Activated T-cell treated with anti-CD3 and anti-CD28 coated beads for 24 hours (primary cell): ENCODE measurements at places on chromosomes 16 and 17.
A peak's percentile ranks its signal among the peaks of the same experiment; 100 is the strongest.

DNA sequence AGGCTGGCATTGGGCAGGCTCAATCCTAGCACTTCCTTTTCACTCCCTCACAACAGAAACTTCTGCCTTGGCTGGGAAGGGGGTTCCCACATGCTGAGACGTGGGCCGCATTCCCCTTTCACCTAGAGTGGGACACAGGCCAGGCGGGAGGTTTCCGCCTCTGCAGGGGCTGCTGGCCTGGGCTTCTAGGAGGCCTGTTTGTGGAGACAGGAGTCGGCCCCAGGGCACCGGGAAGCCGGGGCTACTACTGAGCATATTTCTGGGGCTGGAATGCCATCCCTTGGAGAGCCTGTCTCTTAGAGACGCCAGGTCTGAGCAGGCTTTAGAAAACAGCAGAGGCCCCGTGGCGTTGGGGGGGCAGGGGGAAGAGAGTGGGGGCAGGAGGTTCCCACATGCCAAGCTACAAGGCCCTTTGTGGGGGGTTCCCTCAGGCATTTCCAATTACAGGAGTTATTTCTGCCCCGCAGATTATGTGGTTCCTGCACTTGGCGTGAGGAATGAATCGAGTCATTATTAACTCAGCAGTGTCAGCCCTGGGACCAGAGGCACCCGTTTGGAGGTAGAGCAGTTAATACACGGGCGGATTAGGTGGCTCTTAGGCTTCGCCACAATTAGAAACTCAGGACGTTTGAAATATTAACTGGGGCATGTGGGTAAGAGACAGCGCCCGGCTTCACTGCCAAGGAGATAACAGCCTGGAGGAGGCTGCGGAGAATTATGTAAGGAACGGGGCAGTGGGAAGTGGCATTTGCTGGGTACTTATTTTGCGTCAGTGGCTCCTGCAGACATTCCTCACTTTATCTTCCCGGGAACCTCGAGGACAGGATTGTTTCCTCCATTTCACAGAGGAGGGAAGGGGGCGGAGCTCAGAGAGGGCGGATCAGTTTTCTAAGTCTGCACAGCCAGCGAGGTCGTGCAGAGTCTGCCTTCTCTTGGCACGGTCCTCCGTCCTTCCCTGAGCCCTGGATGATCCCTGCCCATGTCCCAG, 162.5 kb downstream of the MAF start:
- no peak for DNase-seq

DNA sequence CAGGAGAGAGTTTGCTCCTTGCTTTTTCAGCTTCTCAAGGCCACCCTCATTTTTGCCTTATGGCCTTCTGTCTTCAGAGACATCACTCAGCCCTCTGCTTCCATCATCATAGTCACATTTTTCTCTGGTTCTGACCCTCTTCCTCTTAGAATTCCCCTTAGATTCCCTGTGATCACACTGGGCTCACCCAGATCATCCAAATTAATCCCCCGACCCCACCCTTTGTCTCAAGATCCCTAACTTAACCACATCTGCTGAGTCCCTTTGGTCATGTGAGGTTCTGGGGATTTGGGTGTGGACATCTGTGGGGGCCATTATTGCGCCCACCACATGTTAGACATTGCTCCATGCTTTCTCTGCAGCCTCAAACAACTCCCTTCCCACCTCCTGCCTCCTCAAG, 323.4 kb downstream of the CPPED1 start:
- no peak for DNase-seq

DNA sequence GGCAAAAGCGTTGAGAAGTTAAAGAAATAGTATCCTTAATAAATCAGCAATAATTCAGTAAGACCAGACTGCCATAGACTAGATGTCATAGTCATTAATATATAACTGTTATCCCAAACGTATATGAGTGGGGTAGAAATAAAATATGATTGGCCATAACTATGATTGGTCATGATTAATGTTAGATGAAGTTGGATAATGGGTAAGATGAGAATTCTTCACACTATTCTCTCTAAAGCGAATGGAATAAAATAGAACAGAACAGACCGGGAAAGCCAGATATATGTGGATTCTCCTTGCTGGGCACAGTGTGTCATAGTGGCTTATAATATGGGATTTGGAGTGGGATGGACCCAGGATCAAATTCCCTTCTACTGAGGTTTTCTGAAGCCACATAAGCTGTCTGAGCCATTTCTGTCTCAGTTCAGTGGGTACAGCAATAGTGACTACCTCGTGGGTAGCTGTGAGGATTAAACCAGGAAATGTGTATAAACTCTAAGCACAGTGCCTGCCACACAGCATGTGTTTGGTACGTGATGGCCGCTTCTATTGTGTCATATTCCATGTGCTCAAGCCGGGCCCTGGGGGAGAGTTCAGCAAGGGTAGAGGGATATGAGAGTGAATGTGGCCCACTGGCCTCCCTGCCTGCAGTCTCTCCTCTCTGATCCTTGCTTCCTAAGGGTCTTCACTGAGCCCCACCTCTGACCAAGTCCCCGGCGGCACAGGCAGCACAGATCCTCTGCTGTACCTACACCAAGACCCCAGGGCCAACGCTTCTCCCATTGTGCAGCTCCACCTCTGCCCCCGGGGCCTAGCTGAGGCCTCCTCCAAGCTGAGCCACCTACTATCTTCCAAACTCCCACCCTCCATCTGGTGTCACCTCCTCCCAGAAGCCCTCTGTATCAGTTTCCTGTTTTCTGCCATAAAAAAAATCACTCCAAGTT, 3.7 kb downstream of the CETP start:
- DNase-seq: no peak

DNA sequence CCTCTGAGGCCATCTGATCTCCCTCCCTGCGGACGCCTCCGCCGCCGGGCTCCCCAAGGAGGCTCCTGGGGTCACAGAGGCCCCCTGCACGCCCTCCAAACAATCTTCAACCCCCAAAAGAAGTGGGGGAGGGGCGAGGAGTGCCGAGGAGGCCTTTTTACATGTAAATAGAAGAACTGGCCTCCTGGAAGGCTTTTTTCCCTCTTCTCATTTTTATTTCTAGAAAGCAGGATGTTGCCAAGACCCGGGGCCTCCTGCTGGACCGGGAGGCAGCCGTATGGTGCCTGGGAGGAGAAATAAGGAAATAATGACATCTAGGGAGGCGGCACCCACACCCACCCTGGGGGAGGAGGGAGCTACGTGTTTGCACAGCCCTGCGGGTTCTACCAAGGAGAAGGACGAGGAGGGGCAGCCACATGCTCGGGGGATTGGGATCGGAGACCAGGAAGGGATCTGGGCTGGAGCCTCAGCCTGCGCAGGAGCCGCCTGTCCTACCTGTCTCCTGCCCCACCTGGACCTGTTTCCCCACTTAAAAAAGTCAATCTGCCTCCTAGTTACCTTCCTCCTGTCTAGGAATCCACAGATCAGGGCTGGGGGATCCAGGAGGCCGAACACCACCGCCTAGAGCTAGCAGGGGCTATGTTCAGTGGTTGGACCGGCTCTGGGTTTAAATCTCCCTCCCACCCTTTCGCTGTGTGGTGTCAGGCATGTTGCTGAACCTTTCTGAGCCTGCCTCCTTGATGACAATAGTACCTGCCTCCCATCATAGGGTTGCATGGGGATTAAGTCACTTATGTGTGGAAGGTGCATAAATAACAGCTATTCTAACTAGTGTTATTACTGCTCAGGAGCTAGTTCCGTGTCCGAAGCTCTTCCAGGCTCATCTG, 175.7 kb upstream of the GSE1 start:
- DNase-seq: no peak

- DNase-seq: no peak
Observed at GRCh38 chr16:86391486-86391885, 118.8 kb upstream of the FOXF1 start.

DNA sequence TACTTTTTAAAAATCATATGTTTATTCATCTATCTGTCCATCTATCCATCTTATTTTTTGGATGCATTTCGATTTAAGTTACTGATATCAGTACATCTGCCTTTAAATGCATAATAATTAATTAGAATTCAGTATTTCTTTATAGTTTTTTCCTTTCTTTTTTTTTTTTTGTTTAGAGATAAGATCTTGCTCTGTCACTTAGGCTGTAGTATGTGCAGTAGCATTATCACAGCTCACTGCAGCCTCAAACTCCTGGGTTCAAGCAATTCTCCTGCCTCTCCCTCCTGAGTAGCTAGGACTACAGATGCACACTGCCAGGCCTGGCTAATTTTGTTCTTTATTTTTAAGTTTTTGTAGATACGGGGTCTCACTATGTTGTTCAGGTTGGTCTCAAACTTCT, 133.4 kb downstream of the SSH2 start:
- no peak for DNase-seq

GRCh38 chr17:19716108-19717030, at the start of gene SLC47A2:
SLC47A2 (minus strand) TSS chr17:19716584; CDS start chr17:19716555, 29 bp downstream.
- DNase-seq: no peak

DNA sequence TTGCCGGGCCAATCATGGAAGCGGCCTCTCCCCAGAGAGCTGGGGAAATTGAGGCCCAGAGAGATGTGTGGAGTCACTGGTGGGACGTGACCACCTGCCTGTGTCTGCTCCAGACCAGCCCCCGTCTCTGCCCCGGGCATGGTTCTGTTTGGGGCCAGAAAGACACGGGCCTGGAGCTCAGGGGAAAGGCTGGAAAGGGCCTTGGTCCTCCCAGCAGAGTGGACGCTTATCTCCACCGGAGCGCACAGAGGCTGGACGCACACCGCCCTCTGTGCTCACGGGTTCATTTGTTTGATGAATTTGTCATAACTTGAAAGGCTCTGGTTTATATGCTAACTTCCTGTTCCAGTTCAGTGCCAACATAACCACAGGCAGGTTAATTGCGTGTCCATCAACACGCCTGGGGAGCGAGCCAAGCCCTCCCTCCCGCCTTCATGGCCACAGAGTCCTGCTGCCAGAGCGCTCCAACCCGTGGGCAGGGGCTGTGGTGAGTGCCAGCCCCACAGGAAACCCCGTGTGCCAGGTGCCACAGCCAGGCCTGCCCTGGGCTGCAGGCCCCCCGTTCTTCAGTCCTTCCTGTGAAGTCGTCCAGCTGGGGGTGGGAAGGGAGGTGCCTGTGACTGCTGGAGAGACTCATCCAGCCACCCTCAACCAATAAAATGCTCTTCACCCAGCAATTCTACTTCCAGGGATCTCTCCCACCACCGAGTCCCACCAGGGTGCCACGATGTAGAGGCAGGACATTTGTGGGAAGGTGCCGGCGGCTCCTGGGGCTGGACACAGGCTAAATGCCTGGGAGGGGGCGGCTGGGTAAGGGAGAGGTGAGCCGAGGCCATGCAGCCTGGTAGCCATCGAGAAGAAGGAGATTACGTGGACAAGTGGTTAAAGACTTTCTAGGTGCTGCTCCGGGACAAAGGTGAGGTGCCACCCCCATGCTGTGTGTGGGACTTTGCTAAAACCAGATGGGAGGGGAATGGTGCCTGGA, 29.4 kb upstream of the BAHCC1 start:
- no peak for DNase-seq

GRCh38 chr17:68344701-68345136, 53.4 kb downstream of the ARSG start:
- no peak for DNase-seq

GRCh38 chr16:12145918-12146317, 169.4 kb downstream of the SNX29 start:
- no peak for DNase-seq

DNA sequence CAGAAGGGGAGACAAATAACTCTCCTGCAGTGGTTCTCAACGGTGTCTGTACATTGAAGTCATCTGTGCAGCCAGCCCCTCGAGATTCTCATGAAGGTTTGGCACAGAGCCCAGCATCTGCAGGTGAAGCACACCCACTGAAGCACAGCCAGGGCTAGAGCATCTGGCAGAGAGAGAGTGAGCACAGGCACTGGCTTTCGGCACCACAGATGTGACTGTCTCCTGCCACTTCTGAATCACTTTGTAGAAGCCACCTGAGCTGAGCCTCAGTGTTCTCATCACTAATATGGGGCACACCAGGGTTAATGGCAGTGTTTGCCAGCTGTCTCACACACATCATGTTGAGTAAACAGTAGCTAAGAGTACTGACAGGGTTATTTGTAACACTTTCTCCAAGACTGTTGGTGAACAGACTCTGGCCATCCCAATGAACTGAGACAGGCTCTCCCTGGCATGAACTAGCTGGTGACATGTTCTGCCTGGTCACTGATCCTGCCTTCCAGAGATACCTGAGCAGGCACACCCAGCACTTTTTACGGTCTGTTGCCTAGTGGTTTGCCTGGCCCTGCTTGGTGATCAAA, 10.9 kb downstream of the HSPB9 start:
- DNase-seq: no peak

GRCh38 chr16:35409503-35409902, 1950.1 kb downstream of the TP53TG3F start:
- DNase-seq: no peak

DNA sequence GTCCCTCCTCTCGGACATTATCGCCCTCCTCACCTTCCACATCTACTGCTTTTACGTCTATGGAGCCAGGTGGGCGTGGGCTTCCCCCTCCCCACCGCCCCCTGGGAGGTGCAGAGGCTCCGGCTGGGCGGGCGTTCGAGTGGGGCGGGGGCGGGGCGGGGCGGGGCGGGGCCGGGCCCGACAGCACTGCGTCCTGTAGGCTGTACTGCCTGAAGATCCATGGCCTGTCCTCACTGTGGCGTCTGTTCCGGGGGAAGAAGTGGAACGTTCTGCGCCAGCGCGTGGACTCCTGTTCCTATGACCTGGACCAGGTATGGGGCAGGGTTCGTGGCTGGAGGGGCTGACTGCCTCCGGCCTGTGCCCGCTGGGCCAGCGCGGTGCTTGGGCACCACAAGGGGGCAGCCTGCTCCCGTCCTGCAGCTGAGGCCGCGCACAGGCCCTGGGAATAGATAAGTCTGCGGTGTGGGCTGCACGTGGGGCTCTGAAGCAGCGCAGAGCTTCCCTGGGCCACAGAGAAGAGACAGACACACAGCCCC, 9.2 kb downstream of the PIGQ start:
- DNase-seq: peak; percentile 49

- DNase-seq: no peak
Observed at GRCh38 chr16:50444526-50444925, 75.7 kb upstream of the BRD7 start.

DNA sequence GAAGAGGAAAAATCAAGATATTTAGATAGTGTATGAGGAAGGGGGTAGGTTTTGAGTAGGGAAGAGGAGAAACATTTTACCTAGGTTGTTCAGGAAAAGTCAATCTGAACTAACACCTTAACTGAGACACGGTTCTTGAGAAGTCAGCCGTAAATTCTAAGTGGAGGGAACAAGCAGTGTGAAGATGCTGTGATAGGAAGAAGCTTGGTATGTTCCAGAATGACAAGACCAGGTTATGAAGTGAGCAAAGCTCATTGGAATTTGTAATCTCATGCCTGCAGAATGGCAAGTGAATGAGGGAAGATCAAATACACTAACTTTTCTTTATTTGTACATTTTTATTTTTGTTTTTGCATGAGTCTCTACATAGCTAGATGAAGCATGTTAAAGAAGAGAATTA, 307.6 kb downstream of the ZFHX3 start:
- no peak for DNase-seq

DNA sequence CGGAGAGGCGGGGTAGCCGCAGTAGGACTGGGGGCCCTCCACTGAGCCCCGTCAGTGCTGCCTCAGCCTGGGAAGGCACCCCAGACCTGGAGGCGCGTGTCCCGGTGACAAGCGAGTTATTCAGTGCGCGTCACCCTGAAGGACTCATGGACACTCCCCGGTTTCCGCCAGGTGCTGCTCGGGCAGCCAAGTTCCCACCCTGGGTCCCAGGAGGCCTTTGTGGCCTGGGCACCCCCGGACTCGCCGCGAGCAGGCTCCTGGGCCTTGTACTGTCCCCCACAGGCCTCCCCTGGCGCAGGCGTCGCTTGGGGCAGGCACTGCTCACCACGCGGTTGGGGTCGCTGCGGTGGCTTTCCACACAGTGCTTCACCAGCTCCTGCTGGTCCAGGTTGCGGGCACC, 7.6 kb downstream of the RNF166 start:
- DNase-seq: no peak
